NCI-H2029 (cell line): ENCODE measurements at places on chromosomes 12 and 14.

DNA sequence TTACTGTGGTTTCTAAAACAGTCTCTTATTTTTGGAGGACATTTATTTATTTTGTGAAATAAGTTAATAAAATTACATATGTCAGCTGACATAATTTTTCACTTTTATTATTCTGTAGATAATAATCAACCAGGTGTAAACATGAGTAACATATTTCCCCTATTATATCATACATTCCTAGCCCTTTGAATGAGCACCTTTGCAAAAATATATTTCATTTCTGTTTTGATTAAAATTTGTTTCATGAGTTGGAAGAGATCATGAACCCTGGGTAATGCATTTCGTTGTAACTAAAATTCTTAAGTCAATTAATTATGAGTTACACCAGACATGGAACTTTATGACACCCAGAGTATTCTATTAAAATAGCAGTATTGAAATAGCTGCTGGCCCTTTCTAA is 56.3 kb downstream of the SLC16A7 start:
- no peak for DNase-seq

GRCh38 chr12:6387541-6387940 is 3.6 kb downstream of the LTBR start:
- DNase-seq: no peak

GRCh38 chr12:47065546-47065945 is 13.9 kb upstream of the PCED1B start:
- no peak for DNase-seq

GRCh38 chr14:63045234-63045611 is at the start of gene KCNH5:
TSS of gene KCNH5 (minus strand) at chr14:63045458. CDS start at chr14:63045186, 272 bp downstream.
- no peak for DNase-seq

DNA sequence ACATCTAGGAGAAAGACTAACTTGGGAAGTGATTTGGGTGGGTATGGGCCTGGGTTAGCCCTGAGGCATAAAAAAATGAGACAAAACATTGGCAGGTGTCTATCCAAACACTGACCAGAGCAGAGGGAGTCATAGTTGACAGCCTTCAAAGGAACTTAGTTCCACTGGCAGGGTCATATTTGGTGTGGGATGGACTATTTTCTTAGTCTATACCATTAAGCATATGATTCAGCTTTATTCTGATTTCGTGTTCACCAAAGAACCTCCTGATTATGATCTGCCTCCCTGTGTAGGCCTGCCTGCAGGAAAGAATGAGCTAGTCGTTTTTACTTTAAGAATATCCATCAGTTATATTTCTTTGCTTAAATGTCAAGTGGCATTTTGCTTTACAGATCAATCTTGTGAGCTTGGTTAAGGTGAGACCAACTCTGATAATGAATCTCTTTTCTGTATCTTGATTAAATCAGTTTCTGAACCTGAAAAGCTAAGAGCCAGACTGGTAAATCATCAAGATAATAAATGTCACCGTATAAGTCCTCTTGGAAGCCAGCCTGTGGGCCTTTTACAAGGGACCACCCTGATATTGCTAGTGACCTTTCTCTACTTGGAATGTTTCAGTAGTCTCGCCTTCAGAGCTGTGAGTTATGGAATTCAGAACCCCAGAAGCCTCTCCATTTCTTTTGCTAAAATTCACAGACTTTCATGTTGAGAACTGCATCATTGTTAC is 182.9 kb downstream of the MON2 start:
- no peak for DNase-seq

DNA sequence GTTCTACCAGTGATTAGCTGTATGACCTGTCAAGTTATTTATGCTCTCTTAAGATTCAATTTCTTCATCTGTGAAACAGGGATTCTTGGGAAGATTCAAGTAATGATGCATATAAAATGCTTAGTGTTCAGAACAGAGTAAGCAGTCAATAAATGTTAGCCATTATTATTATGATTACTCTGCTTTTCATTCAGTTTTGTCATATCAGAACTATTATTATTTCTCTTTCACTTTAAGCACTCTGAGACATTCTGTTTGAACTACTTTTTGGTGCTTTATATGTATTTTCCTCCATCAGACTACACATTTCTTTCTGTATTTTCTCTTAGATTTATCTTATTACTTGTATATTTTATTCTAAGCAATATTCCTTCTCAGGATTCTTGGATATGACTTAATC is 81.2 kb downstream of the CFAP54 start:
- DNase-seq: no peak
